Cardiac septum (tissue), 1 donor: ENCODE measurements at places on chromosomes 11 and 22.
A peak's percentile ranks its signal among the peaks of the same experiment; 100 is the strongest.

DNA sequence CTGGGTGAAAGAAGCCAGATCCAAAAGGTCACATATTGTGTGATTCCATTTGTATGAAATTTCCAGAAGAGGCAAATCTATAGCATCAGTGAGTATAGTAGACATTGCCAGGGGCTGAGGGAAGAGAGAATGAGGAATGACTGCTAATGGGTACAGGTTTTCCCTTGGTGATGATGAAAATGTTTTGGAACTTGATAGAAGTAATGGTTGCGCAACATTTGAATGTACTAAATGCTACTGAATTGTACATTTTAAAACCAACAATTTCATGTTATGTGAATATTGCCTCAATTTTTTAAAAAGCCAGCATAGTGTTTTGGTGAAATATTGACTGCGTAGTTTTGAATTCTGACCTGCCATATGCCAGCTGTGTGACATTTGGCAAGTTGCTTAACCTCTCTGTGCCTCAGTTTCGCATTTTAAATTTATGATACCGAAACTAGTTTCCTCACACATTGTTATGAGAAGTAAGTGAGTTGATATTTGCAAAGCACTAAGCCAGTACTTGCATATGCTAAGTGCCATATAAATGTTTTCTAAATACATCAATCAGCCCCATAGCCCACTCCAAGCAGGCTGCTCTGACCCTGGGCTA lies 75.4 kb upstream of the TMEM45B start:
- DNase-seq: no peak

DNA sequence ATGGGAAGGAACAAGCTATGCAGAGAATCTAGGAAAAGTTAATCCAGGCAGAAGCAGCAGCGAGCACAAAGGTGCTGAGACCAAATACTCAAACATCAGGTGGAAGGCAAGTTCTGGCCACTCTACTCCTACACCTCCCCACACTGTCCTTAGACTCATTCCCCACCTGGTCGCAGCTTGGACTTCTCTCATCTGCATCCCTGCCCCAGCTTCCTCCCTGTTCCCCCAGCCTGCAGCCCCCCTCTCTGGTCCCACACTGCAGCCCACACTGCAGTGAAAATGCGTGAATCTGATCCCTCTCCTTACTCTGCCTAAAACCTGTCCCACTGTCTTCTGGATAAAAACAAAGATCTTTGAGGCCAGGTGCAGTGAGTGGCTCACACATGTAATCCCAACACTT lies 9.1 kb downstream of the TPBGL start:
- DNase-seq: peak; percentile 27

DNA sequence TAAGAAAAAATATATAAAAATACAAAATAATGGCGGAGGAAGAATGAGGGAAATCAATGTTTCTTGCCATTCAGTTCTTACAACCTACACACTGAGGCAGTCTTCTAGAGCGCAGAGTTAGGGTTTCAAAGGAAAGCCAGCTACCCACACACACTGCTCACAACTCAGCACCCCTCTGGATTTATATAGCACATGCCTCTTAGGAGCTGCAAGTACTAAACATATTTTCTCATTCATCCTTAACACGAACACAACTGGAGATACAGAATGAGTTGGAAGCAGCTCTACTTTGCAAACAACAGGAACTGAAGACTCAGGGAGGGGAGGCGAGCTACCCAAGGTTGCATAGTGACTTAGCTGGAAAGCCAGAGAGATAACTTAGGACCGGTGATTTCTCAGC lies 293.8 kb downstream of the CTTN start:
- DNase-seq: no peak

DNA sequence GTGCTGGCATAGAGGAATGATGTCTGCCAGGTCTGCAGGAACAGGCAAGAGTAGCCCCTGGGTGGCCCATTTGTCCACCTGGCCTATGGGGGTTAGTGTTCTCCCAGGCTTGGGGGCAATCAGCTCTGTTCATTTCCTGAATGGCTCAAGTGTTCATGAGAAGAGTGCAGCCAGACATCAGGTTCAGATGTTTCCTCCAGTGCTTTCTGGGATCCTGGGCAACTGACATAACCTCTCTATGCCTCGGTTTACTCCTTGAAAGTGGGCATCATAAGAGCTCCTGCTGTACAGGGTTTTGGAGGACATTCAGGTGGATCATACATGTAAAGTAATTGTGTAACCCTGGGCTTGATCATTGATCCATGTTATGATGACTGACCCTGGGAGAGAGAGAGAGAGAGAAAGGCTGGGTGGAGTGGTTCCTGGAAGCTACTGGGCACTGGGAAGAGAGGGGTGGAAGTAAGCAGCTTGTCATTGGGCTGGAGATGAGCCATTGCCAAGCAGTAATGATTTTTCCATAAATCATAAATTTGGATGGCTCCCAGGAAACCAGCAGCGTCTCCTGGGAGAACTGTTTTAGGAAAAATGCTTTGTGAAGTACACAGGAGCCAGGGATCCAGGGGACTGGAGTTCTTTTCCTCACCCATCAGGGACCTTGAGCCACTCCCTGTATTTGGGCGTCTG lies 30.2 kb upstream of the ACCSL start:
- DNase-seq: no peak

GRCh38 chr11:108559904-108560303 lies 33.7 kb downstream of the EXPH5 start:
- no peak for DNase-seq

GRCh38 chr11:46386005-46386578 lies 4.6 kb downstream of the MDK start:
- no peak for DNase-seq

- no peak for DNase-seq
These were observed 30.1 kb downstream of the KCNC1 start for GRCh38 chr11:17764446-17765218.

DNA sequence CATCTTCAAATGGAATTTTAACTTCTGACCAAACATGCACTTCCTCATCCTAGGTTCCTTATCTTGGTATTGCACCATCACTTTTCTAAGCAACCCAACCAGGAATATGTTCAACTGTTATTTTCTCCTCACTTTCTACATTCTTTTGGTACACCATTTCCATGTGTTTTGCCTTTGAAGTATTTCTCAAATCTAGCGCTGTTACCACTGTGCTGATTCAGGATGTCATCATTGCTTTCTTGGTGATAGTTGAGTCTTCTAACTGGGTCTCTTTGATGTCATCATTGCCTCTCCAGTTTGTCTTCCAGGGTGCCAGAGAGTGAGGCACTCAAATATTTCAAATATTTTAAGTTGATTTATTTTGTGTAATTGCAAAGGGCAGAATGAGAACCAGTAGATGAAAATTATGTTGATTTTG lies 47.5 kb downstream of the HORMAD2 start:
- no peak for DNase-seq

DNA sequence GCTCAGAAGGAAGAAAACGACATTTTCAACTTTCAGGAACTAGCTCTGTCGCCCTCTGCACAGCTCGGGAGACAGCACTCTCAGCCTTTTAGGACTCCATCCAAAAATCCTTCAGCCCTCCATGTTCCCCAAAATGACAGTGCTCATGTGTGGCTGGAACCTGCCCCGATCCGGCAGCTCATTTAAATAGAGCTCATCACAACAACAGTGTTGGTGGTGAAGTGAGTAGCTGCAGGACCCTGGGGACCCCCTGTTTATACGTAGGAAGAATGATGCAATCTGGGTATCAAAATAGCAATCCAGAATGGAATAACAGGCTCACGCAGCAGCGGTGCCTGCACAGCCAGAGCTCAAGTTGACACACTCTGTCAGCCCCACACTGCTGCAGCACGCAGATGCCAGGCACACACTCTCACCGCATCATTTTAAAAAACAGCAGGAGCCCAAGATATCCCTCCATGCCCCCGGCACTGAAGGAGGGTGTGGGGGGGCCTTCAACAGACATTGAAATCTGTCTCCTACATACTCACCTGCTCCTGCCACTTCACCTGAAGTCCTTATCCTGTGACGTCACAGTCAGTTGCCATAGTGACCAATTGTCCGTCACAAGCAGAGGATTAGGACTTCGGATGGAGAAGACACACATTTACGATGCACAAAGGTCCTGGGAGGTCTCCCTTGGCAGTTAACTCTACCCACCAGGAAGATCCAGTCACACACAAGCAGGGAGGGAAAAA lies 24.0 kb downstream of the TRIM66 start:
- no peak for DNase-seq

DNA sequence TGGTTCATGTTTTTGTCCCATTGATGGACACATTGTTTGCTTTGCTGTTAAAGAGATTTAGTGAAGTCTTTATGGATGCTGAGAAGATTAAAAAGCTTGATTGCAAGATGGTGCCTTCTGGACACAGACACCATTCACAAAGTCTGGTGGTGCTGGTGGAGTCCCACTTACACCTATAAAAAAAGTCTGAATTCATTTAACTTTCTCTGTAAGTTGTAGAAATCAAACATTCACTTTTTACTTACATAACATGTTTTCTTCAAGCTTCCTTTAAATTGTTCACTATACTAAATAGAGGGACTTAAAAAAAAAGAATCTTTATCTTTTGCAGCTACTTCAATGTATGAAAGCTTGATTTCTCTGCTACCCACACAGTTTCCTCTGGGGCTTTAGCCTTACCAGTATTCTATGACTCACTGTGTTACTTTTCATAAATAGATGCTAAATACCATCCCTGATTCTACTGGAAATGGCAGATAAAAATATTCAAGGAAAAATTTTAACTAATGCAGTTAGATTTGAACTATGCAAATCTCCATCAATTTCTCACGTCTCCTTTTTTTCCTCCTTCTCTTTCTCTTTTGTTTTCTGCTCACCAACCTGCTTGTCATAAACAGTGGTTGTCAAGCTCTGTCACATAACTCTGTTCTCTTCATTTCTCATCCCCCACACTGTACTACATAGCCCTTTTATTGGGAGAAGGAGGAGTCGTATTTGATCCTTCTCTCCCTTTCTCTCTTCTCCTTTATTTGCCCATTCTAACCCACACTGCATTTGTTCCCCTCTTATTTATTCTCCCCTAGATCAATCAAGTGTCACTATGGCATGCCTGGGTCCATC lies 89.7 kb downstream of the FAM76B start:
- no peak for DNase-seq

DNA sequence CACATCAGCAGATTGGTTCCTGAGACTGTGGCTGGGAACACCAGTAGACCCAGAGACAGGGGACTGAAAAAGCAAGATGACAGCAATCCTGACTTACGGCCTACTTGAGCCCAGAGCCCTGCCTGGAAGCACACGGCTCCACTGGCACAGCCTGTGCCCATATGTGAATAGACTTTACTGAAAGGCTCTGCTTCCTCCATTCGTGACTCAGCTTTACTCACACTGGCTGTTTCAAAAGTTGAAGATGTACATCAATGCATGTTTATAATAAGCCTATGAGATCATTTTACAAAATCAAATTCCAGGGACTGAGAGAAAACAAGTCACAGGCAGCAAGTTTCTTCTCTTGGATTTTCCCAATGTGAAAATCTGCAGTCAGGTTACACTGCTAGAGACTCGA lies 134.6 kb upstream of the TEAD1 start:
- DNase-seq: no peak

- no peak for DNase-seq
These were observed 81.0 kb downstream of the CCDC34 start for GRCh38 chr11:27281740-27282590.

- DNase-seq: no peak
These were observed 113.0 kb downstream of the ARHGAP8 start for GRCh38 chr22:44865193-44866057.

- no peak for DNase-seq
These were observed 564.1 kb downstream of the CNTN5 start for GRCh38 chr11:99584830-99585229.

DNA sequence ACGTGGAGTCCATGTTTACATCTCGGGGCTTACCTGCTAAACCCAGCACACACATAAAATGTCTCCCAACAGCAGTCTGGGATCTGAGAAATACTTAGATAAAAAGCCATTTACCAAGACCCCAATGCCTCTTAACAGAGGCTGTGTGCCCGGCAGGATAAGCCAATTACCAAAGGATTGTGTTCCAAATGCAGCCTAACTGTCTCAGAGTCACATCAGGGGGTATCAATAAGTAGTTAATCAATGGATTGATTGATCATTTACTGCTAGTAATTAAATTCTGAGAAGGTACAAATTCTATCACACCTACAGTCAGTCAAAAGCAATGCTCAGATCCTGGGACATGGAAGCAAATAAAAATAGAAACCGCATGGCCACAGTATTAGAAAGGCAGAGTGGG lies 125.6 kb downstream of the DSCAML1 start:
- no peak for DNase-seq

- peak; percentile 57 for DNase-seq
These were observed 5.3 kb downstream of the PLEKHB1 start for GRCh38 chr11:73651661-73652045.

GRCh38 chr11:121372671-121373429 lies 79.3 kb upstream of the SORL1 start:
- DNase-seq: no peak
